ENCODE measurements at places on chromosomes 12 and 14. TPM values are rescaled to one million over a fixed set of nuclear protein-coding genes. Genes with fewer than 3 reads are reported as not detected.

DNA sequence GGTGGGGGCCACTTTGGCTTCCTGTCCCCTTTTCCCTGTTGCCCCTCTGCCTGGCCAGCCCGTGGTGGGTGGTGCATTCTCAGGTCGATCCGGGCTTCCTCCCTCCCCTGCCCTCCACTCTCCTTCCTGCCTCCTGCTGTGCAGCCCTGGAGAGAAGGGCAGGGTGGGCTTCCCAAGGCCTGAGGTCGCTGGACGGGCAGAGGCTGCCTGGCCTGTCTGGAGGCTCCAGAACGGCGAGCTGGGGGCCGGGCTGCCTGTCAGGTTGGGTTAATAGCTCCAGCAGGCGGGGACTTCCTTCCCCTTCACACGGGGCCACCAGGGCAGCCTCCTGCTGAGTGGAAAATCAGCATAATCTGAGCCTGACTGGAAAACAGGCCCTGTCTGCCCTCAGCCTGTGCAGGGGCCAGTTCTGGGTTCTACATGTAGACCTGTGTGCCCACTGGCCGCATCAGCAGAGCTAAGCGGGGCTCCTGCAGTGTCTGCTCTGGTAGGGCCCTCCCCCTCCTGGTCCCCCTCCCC is 11.3 kb downstream of the KIF26A start:
- DNase-seq = no peak

- no peak for DNase-seq
These were observed 146.7 kb downstream of the ACSS3 start for GRCh38 chr12:81224626-81225025.

DNA sequence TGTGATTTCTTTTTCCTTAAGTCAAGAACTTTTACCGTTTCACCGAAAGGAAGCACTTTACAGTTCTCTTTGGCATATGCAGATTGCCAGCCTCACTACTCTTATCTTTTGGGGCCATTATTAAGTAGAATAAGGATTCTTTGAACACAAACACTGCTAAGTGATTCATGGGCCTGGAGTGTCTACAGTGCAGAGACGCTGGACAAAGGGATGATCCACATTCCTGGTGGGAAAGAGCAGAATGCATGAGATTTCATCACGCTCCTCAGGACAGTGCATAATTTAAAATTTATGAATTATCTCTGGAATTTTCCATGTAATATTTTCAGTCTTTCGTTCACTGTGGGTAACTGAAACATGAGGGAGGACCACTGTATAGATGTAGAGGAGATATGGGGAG is 90.2 kb downstream of the TTLL5 start:
- no peak for DNase-seq

ANKRD33 gene
- total RNA-seq = not detected

FGF23 gene
- total RNA-seq = not detected

All from osteoblast (primary cell).